ENCODE measurements at places on chromosomes 2 and 18.

DNA sequence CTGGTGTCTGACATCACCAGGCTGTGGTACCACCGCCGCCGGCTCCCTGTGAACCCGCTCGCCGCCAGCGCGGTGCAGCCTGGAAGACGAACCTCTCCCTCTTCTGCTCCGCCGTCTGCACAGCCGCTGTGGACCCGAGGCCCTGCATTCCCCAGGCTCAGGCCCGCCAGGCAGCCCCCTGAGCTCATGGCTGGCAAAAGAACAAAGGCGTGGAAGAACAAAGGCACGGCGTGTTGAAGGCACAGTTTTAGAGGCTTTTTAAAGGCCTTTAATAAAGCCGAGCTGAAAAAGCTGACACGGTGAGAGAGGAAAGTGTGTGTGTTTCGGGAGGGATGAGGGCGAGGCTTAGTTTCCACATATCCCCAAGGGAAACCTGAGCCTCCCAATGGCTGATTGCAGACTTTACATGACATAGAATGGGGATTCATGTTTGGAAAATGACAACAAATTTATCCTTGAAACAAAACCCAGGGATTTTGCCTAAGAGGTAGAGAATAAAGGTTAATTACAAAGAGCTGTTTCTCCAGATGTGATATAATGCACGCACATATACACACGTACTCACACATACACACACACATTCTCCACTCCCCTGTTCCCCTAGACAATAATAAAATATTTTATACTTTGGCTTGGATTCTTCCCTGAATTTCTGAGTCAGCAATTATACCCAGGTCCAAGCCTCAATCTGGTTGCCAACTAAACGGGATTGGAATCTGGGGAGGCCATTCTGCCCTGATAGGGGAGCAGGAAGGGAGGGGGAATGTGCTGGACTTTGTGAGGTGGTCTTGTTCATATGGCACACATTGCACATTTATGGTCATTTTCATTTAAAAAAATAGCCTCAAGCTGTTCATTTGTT lies 39.7 kb downstream of the RFX8 start:
- DNase-seq: peak; percentile 85

- DNase-seq: no peak
Observed at GRCh38 chr2:203565076-203565475, 30.0 kb upstream of the RAPH1 start.

DNA sequence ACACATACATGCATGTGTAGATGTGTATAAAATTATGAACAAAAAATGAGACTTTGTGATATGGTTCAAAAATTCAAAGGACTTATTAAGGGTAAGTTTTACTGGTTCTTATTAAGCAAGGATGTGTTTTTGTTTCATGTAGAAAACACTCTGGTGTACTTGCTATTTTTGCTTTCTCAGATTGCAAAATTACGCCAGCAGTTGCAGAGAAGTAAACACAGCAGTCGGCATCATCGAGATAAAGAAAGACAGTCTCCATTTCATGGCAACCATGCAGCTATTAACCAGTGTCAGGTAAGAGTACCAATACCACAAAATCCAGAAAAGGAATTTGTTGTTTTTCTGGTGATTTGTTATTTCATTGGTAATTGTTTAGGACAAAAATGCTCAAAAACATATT lies 91.3 kb downstream of the FAM117B start:
- no peak for DNase-seq

- no peak for DNase-seq
Observed at GRCh38 chr2:88184762-88185161, 14.6 kb downstream of the THNSL2 start.

GRCh38 chr18:49628881-49629795 lies 67.3 kb downstream of the LIPG start:
- no peak for DNase-seq

DNA sequence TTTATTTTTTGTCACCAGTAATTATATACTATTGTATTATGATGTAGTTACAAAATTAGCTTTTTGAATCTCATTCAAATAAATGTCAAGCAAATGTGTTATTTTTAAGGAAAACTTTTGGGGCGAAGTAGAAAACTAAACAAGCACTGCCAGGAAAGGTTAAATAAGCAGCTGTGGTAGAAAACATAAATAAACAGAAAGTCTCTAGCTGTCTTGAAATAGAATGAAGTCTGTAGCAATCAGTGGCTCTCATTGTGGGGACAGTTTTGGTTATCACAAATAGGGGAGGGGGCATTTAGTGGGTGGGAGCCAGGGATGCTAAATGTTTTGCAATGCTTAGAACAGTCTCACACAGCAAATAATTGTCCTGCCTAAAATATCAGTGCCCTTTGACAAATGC lies 3.4 kb downstream of the INSIG2 start:
- no peak for DNase-seq

GRCh38 chr2:202278944-202279343 lies 13.4 kb downstream of the NOP58 start:
- peak; percentile 39 for DNase-seq

- no peak for DNase-seq
Observed at GRCh38 chr2:12721566-12722446, 5.1 kb downstream of the TRIB2 start.
